ENCODE measurements at places on chromosomes 6 and 20.

GRCh38 chr6:134373993-134374392 is 56.1 kb upstream of the SGK1 start:
- no peak for DNase-seq

DNA sequence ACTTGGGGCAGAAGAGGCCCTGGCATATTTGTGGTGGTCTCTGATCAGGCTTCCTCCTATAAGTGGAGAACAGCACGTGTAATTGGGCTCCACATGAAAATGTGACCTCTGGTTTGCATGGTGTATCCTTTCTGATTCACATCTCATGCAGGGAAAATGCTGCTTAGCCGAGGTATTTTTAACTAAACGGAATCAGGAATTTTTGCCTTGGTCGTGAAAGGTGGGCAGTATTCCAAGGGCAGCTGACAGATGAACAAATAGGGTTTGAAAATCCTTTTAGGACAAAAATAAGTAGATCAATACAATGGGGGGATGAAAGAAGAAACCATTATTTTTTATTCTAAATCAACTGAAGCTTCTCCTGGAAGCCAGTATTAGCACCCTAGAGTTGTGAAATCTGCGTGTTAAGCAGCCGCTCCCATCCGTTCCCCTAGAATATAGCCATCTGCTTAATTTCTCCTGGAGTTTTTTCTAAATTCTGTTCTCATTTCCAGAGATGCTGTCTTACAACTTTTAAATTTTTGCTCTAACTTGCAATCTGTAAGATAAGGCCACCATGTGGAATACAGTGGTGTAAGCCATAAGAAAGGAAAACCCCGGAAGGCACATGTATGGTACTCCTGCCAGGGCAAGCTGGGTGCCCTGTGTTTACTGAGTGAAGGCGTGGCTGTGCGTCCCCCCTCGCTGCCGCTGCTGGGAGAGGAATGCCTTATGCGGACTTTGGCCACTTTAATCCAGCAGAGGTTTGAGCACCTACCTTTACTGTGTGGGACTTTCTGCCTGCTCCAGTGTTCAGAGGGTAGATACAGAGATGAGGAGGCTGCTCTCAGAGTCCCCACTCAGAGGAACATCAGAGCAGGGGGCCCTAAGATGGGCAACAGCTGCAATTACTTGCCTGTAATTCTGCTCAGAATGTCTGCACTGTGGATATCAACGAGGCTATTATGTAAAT is 52.4 kb downstream of the SYNJ2 start:
- DNase-seq: no peak

GRCh38 chr6:144075187-144075586 is 20.2 kb downstream of the SF3B5 start:
- DNase-seq: no peak

DNA sequence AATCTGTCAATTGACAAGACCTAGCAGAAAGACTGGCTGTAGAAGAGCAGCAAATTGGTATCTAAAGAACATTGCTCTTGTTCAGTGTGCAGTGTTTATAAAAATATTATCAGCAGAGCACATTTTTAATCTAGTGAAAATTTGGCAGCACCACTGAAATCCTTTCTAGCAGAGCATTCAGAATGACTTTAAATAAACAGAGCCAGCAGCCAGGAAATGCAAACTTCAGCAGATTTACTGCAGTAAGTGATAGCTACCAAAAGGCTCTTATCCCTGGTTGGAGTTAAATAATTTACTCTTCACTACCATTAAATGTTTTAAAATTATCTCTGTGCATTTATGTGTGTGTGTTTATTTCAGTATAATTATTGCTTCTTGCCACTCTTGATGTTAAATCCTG is 590.9 kb upstream of the CITED2 start:
- no peak for DNase-seq

- DNase-seq: no peak
Measured at GRCh38 chr6:25217302-25217701, 61.9 kb upstream of the CARMIL1 start.

Data from AG08396 (cell line).